Endothelial cell of umbilical vein (primary cell): ENCODE measurements at places on chromosomes 13 and 19. TPM values are rescaled to one million over a fixed set of nuclear protein-coding genes. Genes with fewer than 3 reads are reported as not detected.

DNA sequence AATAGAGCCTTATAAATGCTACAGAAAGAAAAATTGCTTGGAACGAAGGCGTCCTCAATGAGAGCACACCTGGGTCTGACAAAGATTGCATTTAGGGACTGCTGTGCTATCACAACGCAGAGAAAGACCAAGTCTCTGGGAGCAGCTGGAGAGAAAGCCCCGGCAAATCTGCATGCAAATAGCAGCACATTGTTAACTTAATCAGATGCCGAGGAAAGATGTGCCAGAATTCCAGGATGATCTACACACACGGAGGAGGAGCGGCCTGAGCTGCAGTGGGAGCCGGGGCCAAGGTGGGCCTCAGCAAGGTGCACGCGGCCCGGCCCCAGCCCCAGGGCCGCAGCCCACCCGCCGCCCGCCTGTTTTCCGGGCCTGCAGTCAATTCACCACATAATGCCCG, 1.4 kb downstream of the ZNF536 start:
- DNase-seq, result no peak
- no peaks in the 10 kb centered on the region for H3K4me1 ChIP-seq
- no peak overlapping the region for H3K27ac ChIP-seq
- H3K27me3 ChIP-seq, result no peaks in the 10 kb centered on the region
- no peak overlapping the region for H3K4me3 ChIP-seq

DNA sequence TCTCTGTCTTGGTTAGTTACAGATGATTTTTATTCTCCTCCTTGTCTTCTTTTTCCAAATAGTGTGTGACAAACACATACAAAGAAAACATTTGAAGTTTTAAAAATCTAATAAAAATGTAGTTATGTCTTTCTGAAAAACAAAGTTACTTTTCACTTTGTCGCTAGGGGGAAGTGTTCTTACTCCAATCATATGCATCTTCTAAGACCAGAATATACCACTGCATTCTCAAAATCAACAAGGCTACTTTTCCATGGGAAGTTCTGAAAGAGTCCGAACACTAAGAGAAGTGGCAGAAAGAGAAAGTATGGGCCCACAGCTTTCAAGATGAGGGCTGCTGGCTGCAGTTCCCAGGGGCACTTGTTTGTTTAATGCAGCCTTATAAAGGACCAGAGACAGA, 208.9 kb downstream of the DCT start:
- H3K4me3 ChIP-seq, result no peak overlapping the region
- H3K36me3 ChIP-seq, result no peaks in the 10 kb centered on the region
- H3K27me3 ChIP-seq, result no peaks in the 10 kb centered on the region
- no peak for DNase-seq
- H3K27ac ChIP-seq, result no peak overlapping the region

CA11 gene
- 2.8 TPM in 2 replicates for total RNA-seq

SRRM5 gene
- 0.27 and 0.32 TPM in 2 replicates for total RNA-seq
